Panc1 (cell line): ENCODE measurements at places on chromosomes 12 and 14. TPM values are rescaled to one million over a fixed set of nuclear protein-coding genes. Genes with fewer than 3 reads are reported as not detected.

Gene CD63
- 879 TPM for total RNA-seq

DNA sequence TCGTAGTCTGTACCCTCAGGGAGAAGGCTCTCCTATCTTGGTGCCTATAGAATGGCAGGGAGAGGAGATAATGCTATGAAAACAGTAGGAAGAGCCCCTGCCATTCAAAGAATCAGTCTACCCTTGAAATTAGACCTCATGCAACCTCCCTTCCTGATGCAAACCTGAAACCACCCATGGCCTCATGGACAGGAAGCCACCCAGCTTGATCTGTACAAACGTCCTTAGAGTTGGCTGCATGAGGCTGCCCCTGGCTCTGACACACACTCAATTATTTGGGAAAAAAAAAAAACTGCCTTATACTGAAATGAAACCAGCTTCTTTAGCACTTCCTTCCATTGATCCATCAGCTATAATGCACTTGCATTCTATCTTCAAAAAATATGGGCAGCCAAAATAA lies 116.6 kb upstream of the BCL2L14 start:
- DNase-seq: no peak

- DNase-seq: no peak
Observed at GRCh38 chr14:22561661-22562579, 27.1 kb downstream of the DAD1 start.

GRCh38 chr12:56029166-56029519 lies 8.3 kb downstream of the IKZF4 start:
- no peak for DNase-seq

Gene AMHR2
- total RNA-seq: 0.13 TPM
